ENCODE measurements at places on chromosomes 4 and X.

- no peak for DNase-seq
Observed at GRCh38 chr4:186700746-186701145, 22.9 kb downstream of the FAT1 start.

DNA sequence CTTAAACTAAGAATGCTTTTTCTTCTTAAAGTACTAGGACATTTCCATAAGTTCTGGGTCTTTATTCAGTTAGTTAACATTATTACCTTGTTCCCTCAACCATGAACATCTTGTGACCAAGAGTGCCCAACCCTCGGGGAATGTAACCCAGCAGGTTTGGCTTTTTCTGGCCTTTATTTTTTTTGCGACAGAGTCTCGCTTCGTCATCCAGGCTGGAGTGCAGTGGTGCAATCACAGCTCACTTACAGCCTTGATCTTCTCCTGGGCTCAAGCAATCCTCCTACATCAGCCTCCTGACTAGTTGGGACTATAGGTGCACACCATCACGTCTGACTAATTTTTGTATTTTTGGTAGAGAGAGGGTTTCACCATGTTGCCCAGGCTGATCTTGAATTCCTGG, 65.1 kb downstream of the USP11 start:
- no peak for DNase-seq

DNA sequence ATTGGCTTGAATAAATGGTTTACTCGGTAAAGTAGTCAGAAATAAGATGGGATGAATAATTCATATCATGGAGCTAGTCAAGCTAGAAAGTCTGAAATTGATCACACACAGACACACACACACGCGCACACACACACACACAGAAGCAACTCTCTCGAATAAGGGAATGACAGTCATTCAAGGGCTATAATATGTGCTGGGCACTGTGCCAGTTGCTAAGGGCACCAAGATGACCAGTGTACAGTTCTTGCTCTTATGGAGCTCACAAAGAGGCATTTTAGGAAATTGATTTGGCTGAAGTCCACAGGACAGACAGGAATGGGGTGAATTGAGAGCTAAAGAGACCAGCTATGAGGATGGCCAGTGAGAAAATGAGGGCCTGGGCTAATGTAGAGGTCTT, 34.2 kb upstream of the SH3D19 start:
- no peak for DNase-seq

- DNase-seq, result no peak
Observed at GRCh38 chr4:48079972-48080391, 54.1 kb downstream of the TXK start.

GRCh38 chrX:63503541-63503940, 152.4 kb upstream of the SPIN4 start:
- DNase-seq, result no peak

- no peak for DNase-seq
Observed at GRCh38 chr4:67451464-67451863, 93.8 kb downstream of the CENPC start.
